Calu3 (cell line): ENCODE measurements at places on chromosomes 2 and 18.

- peak; percentile 54 for DNase-seq
Measured at GRCh38 chr2:102063941-102064678, 72.3 kb downstream of the IL1R2 start.

GRCh38 chr2:159851941-159852340 lies 53.9 kb upstream of the CD302 start:
- DNase-seq = no peak

GRCh38 chr2:67015681-67016080 lies 381.5 kb upstream of the ETAA1 start:
- DNase-seq = peak; percentile 34

- no peak for DNase-seq
Measured at GRCh38 chr2:84482603-84483002, 23.5 kb upstream of the SUCLG1 start.

DNA sequence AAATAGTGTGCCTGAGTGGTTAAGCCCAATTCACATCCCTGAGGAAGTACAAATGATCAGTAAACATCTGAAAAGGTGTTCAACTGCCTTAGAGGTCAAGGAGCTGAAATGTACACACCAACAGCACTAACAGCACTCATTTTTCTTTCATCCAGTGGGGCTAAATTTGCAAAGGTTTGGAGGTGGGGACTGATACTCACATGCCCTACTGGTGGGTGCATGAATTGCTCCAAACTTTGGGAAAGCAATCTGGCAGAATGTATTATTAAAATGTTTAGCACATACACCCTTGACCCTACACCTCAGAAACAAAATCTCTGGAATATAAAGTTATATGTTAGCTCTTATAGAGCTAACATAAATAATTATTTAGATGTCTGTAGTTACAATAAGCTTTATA lies 19.0 kb upstream of the FAM178B start:
- peak; percentile 20 for DNase-seq

DNA sequence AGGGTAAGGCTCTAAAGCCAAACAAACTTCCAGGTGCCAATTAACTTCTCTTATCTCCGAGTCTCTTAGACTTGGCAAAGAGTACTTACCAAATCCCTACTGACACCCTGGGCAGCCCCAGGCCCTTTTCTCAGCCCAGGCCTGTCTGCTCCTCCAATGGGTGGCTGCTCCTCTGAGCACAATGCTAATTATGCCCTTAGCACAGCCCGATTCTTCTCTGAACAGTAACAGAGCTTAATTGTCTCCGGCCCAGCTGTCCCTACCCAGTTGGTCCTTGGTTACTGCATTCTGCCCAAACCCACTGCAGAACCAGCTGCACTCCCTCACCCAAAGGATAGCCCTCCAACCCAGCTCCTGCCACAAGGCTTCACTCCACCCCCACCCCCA lies 110.3 kb downstream of the SMAD7 start:
- no peak for DNase-seq

DNA sequence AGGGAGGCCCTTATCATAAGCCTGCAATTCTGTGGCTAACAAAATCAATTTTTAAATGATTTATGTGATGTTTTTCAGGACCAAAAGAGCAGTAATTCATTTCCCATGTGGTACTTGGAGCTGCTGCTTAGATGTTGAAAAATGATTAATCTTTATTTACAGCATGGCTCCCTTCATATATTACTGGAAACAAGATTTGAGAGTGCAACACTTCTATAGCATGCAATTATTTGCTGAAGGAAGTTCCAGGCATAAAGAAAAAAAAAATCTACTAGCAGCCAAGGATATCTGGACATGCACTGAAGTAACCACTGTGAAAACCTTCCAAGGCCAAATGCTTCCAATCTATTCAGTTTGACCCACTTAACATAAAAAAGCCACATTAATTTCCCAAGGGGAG lies 186.3 kb downstream of the SLC8A1 start:
- DNase-seq = no peak

- no peak for DNase-seq
Measured at GRCh38 chr18:71336576-71337210, 1047.8 kb downstream of the SOCS6 start.

DNA sequence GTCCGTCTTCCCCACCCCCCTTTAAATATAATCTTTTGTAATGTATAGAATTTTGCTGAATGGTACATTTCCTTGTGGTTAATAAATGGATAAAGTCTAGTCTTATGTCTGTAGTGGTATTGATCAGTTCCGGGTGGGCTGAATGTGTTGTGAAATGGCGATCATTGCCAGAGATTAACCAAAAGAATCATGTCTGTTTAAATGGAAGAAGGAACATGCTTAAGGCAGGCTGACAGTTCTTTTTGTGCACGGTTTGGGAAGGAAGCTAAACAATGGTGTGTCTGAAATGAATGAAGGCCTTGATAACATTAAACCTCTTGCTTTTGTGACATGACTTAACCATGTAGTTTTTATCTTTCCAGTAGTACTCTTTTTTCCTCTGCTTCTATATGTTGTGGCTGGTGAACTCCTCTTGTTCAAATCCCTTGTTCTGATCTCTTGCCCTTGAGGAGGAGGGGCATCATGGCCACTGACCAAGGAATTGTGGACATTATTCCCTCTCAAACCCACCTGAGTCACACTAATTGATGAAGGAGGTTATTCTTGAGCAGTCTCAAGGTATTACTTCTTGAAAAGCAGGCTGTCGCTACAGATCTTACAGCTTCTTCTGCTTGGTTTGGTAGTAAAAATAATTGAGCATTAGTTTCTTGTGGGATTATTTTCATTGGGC lies 1.7 kb downstream of the ACVR2A start:
- no peak for DNase-seq

GRCh38 chr18:58580623-58581022 lies 48.3 kb downstream of the ALPK2 start:
- no peak for DNase-seq
